ENCODE measurements at places on chromosomes 12 and 14.
A peak's percentile ranks its signal among the peaks of the same experiment; 100 is the strongest.

GRCh38 chr12:70121562-70121961, 121.7 kb upstream of the CNOT2 start:
- no peak for DNase-seq

DNA sequence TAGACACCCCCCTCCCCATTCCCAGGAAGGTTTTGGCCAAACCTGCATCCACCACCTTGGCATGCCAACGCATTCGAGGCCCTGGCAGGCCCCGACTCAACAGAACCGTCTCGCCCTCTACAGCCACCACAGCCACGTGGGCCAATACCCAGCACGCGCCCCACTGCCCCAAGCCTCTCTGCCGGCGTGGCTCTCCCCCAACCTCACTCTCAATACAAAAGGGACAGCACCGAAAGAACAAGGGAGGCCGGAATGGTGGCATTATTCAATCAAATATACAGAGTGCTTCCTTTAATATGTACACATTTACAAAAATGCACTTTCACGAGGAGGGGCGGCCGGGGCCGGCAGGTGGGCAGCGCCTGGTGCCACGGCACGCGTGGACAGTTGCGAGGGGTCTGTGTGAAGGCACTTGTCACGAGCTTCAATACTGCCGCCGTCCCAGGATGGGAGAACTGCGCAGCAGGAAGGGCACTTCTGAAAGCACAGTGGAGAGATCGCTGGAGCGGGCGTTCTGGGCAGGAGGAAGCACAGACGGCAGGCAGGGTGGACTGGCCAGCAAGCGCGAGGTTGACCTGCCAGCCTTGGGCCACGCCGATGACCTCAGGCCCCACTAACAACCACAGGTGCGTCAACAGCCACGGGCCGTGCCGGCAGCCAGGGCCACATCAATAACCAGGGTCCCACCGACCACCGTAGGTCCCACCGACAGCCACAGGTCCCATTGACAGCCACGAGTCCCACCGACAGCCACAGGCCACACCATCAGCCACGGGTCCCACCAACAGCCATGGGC, 26.9 kb downstream of the JAG2 start:
- no peak for DNase-seq

DNA sequence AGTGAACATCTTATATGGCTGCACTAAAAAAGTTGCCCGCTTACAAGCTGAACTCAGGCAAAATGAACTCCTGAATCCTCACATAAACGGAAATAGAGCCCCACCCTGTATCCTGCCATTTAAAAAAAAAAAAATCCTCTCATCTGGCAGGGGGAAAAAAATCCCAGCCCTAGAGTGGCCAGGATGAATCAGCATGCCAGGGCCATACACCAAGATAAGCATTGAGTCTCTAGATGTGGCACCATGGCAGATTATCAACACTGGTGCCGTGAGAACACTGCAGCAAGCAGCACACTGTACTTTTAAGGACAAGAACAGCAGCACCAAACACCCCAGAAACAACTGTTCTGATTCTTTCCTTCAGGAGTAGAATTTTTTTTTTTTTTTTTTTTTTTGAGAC, 65.5 kb downstream of the RASSF3 start:
- DNase-seq, result no peak

DNA sequence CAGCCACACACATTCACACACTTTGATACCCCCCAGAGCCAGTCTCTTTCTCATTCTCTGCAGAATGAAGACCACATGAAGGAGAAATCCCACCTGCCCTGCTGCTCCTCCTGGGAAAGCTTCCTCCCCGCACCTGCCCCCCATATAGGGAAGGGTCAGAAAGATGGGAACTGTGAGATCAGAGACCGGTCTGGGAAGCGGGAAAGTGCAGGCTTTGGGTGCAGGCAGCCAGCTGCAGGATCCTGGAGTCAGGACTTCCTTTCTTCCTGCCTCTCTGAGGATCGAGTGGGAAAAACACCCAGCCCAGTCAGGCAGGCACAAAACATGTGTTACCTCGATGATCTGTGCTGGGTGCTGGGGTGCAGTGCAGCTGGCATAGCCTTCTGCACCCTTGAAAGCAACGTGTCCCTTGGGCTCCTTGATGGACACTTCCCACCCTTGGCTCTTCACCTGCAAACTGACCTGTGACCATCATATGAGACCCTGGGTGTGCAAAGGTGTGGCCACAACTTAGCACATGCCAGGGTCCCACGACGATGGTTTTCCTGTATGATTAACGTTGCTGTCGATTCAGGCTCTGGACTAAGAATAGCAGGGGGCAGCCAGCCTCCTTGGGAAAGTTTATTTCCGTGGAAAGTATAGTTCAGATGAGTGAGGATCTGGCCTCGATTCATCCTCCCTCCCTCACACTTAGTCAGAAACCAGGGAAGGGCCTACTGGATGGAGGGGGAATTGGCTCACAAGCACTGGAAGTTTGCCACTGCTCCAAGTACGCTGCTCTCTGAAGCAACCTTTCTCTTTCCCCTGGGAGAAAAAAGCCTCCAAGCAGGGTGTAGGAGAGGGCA, 105.4 kb upstream of the MED13L start:
- no peak for DNase-seq

DNA sequence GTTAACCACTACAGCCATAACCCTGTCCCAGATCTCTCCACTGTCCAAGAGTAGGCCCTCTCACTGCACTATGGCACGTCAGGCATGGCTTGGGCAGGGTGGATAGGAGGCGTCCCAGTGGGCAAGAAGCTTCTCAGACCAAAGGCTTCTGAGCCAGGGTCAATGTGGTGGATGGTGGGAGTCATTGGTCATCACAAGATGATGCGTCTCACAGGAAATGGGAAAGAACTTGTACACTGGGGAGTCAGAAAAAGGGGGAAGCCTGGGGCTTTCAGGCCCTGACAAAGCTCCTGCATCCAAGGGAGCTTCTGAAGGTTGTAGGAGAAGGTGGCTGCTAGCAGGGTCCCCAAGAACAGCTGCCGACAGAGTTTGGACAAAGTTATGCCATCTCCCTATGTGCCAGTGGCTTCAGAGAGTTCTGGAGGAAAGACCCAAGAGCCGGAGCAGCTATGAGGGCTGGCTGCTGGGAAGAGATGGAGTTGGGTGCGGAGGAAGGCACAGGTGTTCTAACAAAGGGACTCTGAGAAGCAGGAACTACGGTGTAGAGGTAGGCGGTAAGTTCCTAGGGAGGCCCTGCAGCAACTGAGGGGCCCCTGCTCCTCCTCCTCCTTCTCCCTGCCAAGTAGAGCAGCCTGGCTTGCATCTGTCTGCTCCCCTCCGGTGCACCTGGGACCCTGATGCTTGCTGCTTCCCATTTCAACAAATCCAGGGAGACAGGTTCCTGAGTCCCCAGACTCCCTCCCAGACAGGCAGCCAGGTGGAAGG, 81.1 kb downstream of the ARL6IP4 start:
- DNase-seq, result no peak

GRCh38 chr12:116609319-116610114, 50.3 kb downstream of the MAP1LC3B2 start:
- DNase-seq, result no peak

GRCh38 chr12:122834104-122834920, 945 bp upstream of the HIP1R start:
- DNase-seq, result peak; percentile 63

DNA sequence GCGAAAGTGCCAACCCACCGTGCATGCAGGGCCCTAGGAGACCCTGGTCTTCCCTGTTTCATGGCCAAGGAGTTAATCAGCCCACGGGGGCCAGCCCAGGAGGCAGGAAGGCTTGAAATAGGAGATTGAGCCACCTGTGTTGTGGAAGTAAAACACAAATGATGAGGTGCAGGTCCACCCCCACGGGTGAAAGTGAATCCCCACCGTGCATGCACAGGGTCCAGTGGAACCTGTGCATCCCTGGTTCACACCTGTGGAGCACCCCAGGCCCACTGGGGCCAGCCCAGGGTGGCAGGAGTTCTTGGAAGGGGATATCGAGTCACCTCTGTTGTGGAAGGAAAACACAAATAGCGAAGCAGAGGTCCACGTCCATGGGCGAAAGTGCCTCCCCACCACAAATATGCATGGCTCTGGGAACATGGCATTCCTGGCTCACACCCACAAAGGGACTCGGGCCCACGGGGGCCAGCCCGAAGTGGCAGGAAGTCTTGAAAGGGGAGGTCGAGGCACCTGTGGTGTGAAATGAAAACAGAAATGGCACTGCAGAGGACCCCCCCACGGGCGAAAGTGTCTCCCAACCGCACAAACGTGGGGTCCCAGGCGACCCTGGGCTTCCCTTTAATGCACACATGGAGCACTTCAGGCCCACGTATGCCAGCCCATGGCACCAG, 381.5 kb downstream of the ALG10 start:
- no peak for DNase-seq

- DNase-seq, result no peak
Observed at GRCh38 chr14:95465358-95465757, 51.1 kb downstream of the SYNE3 start.

- DNase-seq, result no peak
Observed at GRCh38 chr12:92987846-92988621, 58.9 kb upstream of the EEA1 start.

DNA sequence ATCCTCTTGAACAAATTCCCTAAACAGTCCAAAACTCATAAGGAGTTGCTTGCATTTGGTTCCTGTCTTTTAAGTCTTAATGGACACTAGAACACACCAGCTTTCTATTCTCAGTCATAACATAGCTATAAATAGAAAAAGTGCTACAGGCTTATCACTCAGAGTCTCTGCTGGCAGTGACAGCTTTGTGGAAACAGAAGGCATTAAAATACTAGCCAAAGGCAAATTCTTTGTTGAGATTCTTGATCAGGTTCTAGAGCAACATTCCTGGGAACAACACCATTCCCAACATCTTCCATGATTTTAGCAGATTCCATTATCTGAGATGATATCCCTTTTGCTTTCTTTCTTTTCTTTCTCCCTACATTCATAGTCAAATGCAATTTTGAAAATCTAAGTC, 207.7 kb upstream of the PLEKHG7 start:
- DNase-seq, result no peak

- peak; percentile 65 for DNase-seq
Observed at GRCh38 chr14:35687335-35687939, 121.7 kb downstream of the RALGAPA1 start.

- peak; percentile 80 for DNase-seq
Observed at GRCh38 chr12:108505129-108505528, 9.9 kb upstream of the FICD start.

- DNase-seq, result no peak
Observed at GRCh38 chr12:27592548-27592947, 68.5 kb downstream of the PPFIBP1 start.

GRCh38 chr14:84991021-84991420, 538.9 kb upstream of the FLRT2 start:
- no peak for DNase-seq

DNA sequence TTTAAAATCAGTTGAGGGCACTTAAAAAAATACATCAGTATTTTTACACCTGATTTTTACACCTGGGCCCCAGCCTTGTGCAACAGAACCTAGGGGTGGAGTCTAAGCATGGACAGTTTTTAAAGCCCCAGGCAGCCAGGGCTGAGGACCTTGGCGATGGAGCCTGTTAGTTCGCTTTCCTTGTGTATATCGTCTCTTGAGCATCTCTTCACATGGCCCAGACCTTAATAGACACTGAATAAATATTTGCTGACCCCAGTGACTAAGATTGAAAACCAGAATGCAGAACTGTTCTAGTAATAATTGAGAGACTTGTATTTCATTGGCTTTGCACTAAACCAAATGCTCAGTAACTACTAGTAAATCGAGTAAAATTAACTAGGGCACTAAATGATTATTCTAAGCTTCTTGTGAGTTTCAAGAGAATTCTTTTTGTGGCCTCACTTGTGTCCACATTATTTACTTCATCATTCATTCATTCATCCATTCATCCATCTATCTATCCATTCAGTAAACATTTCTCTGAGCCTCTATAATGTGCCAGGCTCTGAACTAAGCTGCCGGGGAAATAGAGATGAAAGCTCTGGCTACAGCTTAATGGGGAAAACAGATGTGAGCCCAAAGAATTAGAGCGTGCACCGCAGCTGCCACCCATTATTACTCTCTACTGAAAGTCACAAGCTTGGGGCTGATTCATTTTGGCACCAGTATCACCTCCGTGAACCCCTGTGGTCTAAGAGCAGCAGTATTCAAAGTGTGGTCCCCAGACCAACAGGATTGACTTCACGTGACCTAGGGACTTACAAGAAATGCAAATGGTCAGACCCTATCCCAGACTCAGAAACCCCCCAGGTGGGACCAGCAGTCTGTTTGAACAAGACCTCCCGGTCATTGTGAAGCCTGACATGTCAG, 30.7 kb upstream of the BCL7A start:
- DNase-seq, result no peak

GRCh38 chr12:119949594-119949993, 39.4 kb upstream of the BICDL1 start:
- no peak for DNase-seq

- no peak for DNase-seq
Observed at GRCh38 chr14:57928732-57929131, 62.8 kb upstream of the SLC35F4 start.

DNA sequence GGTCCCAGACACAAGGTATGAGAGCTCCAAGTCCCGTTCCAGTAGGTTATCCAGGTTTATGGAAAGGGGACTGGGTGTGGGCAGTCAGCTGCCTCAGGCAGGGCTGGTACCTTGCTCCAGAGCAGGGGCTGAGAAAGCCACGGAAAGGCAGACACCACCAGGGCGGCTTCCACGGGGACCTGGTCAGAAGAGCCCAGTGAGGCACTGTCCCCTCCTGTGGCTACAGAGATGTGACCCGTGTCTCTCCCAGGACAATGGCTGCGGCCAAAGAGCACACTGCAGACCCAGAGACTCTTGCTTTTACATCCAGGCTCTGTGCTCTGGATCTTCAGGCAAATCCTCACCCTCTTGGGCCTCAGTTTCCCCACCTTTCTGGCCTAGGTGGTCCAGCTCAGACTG, 8.8 kb downstream of the SERPINA4 start:
- DNase-seq, result no peak

- no peak for DNase-seq
Observed at GRCh38 chr12:42094277-42094676, 50.4 kb downstream of the GXYLT1 start.

- DNase-seq, result no peak
Observed at GRCh38 chr14:58633831-58634230, 3.9 kb upstream of the DACT1 start.

- DNase-seq, result no peak
Observed at GRCh38 chr12:106709068-106709511, 65.4 kb upstream of the RIC8B start.

DNA sequence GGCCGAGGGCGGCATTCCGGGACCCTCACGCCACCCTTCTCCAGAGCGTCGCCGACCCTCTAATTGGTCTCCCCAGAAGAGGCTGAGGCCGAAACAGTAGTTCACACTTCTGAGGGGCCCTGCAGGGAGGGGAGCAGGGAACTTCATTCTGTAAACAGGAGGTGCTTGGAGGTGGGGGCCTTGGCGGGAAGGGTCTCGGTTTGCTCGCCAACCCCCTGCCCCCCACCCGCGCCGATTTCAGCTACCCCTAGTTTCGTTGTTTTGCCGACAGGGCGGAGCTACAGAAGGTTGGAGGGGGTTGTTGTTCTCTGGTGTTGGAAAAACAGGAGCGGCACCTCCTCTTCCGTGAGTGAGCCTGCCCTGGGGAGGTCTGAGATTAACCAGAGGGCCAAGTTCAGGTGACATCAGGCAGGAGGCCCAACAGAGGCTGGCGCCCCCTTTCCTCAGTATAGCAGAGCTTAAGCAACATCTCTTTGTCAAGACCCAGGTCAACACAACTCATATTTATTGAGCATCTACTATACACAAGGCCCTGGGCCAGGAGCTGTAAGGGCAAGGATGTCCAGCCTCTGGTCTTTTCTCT, 682 bp downstream of the ERBB3 start:
- no peak for DNase-seq

GRCh38 chr14:29757188-29757680, 170.4 kb downstream of the PRKD1 start:
- DNase-seq, result no peak

GRCh38 chr14:79037106-79037505, 866.9 kb downstream of the NRXN3 start:
- DNase-seq, result no peak
